ENCODE measurements at places on chromosomes 16 and 17.
A peak's percentile ranks its signal among the peaks of the same experiment; 100 is the strongest.

DNA sequence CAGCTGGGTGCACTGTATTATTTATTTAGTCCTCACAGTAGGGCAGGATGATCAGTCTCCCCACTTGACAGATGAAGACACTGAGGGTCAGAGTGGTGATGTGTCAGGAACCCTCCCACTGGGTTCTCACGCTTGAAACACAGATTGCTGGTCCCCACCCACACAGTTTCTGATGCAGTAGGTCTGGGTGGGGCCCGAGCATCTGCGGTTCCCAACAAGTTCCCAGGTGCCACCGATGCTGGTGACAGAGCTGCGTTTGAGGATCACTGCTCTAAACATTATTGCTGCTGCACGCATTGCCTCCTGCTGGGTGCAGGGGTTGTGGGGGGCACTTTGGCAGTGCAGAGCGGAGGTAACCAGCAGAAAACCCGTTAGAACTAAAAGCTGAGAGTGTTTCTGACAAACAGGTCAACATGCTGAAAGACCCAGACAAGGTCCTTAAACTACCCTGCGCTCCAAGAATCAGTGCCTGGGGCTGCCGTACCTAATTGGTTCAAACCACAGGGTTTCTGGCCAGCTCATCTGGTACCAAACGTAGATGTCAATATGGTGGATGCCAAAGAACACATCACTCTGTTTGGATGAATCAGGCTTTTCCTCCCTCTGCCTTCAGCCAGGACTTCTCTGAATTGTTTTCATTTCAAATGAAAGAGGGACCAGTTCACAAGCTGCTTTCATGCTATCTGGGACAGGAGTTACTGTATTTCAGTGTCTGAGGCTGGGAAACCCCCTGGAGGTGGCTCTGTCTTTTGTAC is 76.0 kb downstream of the ABCC1 start:
- no peak for DNase-seq

DNA sequence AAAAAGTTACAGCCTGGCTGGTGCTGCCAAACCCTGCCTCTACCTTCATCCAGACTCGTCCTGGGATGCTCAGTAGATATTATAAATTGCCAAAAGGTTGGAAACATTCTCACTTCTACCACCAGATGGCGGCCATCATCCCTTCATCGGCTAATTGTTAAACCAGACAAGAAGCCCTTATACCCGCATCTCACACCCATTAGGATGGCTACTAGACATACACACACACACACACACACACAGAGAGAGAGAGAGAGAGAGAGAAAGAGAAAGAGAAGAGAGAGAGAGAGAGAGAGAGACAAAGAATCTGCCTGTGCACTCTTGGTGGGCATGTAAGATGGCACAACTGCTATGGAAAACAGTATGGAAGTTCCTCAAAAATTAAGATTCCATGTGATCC is 15.0 kb upstream of the SCIMP start:
- peak; percentile 11 for DNase-seq

GRCh38 chr17:54967621-54968261 is 713 bp downstream of the COX11 start:
- DNase-seq, result peak; percentile 26

DNA sequence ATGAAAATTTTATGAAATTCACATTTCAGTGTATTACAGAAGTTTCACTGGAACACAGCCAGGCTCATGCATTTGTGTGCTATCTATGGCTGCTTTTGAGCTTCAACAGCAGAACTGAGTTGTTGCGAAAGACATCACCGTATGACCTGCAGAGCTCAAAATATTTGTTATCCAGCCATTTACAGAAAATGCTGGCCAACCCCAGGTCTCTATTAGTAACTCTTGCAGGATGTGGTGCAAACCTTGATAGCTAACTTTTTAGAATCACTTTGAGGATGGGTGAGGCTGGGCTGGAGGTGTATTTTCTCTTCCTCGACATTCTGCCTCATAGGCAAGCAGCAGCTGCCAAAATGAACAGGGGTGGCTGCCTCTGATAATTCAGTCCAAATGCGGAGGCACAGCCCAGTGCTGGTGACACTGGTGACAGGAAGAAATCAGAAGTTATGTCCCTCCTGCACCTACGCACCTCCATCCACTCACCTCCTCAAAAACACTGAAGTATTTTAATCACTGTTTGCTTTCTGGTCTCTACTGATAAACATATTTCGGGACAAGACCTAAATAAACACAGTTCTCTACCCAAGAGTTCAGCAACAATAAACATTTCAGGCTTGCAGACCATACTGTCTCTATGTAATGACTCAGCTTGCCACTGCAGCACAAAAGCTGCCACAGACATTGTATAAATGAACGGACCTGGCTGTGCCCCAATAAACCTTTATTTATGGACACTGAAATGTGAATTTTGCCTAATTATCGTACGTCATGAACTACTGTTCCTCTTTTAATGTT is 28.5 kb downstream of the ARHGAP17 start:
- DNase-seq, result peak; percentile 55

DNA sequence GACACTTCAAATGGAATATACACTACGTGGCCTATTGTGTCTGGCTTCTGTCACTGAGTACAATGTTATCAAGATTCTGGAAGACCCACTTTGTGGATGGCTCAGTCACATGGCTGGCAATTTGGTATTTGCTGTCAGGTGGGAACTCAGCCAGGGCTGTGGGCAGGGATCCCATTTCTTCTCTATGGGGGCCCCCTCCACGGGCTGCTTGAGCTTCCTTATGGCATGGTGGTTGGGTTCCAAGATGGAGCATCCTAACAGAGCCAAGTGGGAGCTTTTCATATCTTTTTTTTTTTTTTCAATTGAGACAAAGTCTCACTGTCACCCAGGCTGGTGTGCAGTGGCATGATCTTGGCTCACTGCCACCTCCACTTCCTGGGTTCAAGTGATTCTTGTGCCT is 18.0 kb upstream of the CEP20 start:
- no peak for DNase-seq
